ENCODE measurements at places on chromosomes 5 and 9.

DNA sequence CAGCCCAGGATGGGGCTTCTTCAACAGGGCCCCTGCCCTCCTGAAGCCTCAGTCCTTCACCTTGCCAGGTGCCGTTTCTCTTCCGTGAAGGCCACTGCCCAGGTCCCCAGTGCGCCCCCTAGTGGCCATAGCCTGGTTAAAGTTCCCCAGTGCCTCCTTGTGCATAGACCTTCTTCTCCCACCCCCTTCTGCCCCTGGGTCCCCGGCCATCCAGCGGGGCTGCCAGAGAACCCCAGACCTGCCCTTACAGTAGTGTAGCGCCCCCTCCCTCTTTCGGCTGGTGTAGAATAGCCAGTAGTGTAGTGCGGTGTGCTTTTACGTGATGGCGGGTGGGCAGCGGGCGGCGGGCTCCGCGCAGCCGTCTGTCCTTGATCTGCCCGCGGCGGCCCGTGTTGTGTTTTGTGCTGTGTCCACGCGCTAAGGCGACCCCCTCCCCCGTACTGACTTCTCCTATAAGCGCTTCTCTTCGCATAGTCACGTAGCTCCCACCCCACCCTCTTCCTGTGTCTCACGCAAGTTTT lies 23.6 kb downstream of the PCDHGC5 start:
- DNase-seq = peak; percentile 52

GRCh38 chr9:137582286-137582860 lies 3.6 kb upstream of the DPH7 start:
- DNase-seq = no peak

DNA sequence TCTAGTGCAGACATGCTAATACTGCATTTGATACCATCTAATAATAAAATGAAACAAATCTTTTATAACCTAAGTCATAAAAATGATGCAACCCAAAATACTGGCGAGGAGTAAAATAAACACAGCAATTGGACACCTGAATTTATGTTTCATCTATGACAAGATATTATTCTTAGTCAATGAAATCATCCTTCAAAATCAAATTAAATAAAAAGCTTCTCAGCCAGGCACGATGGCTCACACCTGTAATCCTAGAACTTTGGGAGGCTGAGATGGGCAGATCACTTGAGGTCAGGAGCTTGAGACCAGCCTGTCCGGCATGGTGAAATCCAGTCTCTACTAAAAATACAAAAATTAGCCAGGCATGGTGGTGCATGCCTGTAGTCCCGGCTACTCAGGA lies 179.0 kb downstream of the TMEM232 start:
- DNase-seq = no peak

DNA sequence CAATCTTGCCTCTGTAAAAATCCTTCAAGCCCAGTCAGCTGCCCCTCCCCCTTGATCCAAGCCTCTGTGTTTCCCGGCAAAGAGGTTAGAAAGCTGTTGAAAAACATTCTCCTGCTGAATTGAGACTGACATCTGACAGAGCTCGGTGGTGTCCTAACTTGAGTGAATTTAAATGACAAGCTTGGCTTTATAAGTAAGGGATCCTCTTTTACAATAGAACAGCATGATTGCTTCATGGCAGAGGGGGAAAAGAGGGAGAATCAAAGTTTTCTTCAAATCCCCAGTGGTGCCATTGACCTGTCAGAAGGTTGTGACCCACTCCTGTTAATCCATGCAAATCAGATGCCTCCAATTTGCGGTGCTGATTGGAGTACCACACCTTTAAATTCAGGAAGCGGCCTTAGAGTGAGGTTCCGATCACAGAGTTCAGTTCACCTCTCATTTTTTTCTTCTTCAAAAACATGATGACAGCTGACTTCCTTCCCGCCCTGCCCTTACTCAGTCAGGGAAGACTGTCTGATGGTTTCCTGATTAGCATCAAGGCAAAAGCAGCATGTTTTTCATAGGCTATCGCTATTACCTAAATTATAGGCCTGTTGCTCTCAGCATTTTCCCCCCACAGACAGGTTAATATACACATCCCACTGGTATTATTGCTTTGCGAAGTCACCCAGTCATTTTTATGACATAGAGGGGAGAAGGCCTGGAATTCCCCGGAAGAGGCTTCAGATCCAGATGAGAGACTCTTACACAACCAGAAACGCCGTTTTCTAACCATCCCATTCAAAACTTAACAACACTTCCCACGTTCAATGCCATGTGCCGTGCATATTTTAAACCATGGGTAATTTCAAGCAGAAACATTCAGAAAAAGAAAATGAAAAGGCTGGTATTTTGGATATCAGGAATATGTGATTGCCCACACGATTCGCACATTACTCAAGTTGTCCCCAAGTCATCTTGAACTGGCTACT lies 141.4 kb downstream of the EBF1 start:
- DNase-seq = no peak

DNA sequence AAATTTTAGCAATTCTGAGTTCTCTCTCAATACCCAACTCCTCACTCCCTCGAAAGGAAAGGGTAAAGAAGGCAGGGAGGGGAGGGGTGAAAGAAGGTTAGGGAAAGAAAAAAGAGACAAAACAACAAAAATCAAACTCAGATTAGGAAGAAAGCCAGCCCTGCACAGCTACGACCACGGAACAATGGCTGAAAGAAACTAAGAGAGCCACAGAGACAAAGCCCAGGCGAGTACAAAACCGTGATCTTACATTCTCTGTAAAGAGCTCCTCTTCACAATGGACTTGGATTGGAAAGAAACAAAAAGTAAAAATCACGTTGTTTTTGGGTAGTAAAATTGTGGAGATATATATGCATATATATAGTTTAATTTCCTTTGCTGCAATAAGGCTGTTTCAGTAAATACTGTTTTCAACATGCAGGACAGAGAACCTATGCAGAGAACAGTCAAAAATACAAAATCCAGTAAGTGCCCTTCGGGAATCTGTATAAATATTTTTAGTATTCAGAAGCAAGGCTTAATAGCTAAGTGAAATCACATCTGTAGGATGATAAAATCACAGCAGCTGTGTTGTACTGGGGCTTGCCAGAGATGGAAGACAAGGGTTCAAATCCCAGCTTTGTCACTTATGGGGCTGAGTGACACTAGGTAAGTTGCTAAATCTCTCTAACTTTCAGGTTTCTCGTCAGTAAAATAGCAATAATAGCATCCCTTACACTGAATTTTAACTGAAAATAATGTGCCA lies 16.9 kb downstream of the PSMB7 start:
- no peak for DNase-seq

DNA sequence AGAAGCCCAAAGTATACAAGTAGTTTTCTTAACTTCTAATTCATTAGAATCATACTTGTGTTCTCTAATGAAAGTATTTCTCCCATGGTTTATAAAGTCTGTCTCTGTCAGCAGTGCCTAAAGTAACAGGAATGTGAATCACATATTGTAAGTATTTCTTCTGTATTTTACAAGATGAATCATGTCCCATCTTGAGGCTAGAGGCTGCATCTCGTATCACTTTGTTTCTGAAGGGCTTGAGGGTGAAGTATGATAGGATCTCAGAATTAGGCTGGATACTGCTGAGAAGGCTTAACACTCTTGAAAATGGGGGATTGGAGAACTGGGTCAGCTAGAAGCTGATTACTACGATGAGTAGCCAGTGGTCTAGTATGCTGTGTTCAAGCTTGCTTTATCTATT lies 242.2 kb upstream of the ACTBL2 start:
- no peak for DNase-seq

- no peak for DNase-seq
These were observed 88.3 kb downstream of the BRINP1 start for GRCh38 chr9:119280740-119281485.

DNA sequence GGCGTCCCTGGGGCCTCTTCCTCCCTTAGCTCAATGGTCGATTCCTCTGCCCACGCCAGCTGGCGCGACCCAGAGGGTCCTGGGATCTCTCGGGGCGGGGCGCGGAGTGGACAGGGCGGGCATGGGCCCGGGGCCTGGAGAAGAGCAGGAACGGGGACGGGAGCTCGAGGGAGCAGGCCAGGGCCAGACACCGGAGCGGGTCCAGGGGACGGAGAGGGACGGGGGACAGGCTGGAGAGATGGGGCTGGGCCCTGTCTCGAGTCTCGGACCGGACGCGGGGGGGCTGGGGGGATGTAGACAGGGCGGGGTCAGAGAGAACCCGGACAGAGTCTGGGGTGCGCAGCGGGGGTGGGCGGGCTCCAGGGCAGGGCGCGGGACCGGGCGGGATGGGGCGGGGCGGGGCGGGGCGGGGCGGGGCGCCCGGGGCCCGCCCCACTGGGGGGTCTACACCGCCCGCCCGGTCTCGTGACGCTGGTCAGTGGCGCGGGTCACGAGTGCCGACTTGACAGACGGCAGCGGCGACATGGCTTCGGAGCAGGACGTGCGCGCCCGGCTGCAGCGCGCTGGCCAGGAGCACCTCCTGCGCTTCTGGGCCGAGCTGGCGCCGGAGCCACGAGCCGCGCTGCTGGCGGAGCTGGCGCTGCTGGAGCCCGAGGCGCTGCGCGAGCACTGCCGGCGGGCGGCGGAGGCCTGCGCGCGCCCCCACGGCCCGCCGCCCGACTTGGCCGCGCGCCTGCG lies at the start of gene UAP1L1:
TSS of gene UAP1L1 (plus strand) at position 508 of the 738 bp plus-strand sequence. CDS start at position 524, 16 bp downstream.
- DNase-seq = peak; percentile 18

DNA sequence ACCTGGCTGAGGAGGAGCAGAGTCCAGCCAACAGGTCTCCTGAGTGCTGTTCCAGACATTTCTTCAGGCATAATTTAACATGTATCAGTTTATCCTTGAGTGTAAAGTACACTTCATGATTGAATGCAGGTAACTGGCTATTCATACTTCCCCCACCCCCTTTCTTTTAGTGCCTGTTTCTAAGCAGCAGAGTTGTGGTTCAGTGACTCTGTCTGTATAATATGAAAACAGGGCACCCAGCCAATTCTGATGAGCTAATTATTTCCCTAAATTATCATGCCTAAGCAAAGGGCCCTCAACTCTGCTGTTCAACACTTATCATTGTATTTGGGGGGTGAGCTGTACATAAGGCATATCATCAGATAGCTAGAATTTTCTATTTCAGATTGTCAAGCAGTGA lies 51.9 kb upstream of the ZSWIM6 start:
- DNase-seq = peak; percentile 89

GRCh38 chr5:173326501-173326960 lies 1.7 kb downstream of the STC2 start:
- no peak for DNase-seq

- no peak for DNase-seq
These were observed 109.5 kb upstream of the RAD23B start for GRCh38 chr9:107173422-107174180.

GRCh38 chr5:6492934-6493333 lies 44.3 kb downstream of the UBE2QL1 start:
- no peak for DNase-seq

GRCh38 chr5:10762776-10763500 lies 1.9 kb upstream of the DAP start:
- no peak for DNase-seq

DNA sequence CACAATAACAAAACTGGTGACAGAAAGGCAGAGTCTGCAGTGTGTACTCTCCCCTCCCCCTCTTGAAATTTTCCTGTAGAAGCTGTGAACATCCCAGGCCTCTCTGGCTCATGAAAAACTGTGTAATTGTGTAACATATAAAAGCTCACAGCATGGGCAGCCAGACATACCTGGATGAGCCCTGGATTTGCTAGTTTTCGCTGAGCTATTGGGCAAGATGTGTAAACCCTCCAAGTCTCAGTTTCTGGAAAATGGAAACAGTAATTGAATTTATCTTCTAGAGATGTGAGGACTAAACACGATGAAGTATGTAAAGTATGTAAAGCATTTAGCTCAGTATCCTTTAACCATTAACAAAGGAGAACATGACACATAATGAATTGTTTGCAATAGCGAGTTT lies 143.2 kb upstream of the ANKH start:
- no peak for DNase-seq

- no peak for DNase-seq
These were observed 54.4 kb downstream of the ADAMTS2 start for GRCh38 chr5:179290681-179291540.

DNA sequence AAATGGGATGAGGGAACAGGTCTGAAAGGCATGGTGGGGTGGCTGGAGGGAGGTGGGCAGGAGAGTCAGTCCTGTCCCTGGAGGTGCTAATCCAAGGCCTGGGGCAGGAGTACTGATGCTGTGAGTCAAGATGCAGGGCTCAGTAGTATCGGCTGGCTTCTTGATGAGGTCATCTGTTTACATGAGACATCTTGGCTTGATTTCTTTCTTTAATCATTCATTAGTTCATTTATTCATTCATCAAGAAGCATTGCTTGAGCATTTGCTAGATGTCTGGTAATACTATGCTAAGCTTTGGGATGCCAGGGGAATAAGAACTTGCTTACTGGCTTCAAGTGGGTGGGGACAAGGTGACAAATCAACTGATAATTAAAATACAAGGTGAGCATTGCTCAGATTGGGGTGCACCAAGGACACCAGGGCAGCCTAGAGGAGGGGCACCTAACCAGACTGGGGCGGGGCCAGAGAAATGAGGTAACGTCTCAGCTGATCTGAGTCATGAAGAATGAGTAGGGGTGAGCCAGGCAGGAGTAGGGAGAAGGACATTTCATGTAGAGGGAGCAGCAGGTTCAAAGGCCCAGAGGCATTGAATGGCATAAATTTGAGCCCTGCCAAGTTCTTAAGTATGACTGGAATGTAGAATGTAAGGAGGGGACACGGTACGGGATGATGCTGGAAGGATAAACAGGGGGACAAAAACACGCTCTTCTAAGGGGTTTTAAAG lies 88.8 kb downstream of the EGFLAM start:
- DNase-seq = no peak

DNA sequence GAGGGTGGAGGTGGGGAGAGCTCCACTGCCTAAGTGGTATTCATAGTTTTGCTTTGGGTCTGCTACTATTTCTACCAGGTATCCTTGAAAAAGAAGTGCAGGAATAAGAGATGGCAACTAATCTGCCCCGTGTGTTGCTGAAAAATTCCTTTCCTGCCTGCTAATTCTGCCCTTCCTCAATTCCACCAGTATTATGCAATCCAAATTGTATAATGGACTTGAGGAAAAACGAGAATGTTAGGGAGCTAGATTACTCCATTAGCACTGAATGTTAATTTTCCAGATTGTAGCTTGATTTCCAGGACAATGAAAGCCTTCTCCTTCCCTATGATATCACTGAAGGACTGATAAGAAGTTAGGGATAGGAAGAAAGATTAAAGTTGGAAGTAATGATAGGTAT lies 16.9 kb downstream of the ADAM19 start:
- DNase-seq = no peak

GRCh38 chr5:122773619-122774018 lies 1.3 kb upstream of the SNX2 start:
- DNase-seq = no peak

- DNase-seq = no peak
These were observed 5.4 kb downstream of the EGFL7 start for GRCh38 chr9:136667940-136668760.
